ENCODE measurements at places on chromosomes 16 and 17.

GRCh38 chr16:87303431-87303930 is 13.7 kb downstream of the C16orf95 start:
- no peak for DNase-seq

- no peak for DNase-seq
Observed at GRCh38 chr17:28405632-28406472, at the start of gene SLC46A1. SLC46A1 (minus strand) TSS chr17:28406212; CDS start chr17:28406114, 98 bp downstream.

DNA sequence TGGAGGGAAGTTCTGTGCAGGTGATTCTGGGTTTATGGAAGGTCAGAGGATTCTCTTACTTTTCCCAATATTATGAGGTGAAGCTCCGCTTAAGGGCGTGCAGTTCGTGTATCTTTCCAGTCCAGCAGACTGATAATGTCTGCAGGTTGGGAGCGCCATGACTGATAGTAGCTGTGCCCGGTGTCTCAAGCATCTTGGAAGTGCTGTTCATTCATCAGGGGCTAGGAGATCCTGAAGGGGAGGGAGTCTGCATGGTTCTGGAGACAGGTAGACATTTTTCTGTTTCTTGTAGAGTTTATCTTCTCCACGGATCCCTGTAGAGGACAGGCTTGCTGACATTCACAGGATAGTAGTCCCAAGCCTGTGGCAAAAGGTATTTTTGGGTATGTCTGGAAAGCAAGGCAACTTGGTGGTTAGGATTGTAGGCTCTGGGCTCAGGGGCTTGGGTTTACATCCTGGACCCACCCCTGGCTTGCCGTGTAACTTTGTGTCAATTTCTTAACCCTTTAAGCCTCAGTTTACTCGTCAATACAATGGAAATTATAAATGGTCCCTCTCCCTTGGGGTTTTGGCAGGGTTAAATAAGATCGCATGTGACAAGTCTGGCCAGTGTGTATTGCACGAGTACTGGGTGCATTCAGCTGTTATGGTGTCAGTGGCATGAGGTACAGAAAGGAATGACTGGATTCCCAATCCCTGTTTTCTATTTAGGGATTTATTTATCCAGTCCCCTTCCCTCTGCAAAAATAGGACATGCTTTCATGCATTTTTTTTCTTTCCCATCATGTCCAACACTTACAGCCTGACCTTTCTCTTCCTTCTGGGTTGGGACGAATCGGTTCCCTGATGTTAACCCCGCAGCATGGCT is 8.2 kb downstream of the HLF start:
- DNase-seq: no peak

DNA sequence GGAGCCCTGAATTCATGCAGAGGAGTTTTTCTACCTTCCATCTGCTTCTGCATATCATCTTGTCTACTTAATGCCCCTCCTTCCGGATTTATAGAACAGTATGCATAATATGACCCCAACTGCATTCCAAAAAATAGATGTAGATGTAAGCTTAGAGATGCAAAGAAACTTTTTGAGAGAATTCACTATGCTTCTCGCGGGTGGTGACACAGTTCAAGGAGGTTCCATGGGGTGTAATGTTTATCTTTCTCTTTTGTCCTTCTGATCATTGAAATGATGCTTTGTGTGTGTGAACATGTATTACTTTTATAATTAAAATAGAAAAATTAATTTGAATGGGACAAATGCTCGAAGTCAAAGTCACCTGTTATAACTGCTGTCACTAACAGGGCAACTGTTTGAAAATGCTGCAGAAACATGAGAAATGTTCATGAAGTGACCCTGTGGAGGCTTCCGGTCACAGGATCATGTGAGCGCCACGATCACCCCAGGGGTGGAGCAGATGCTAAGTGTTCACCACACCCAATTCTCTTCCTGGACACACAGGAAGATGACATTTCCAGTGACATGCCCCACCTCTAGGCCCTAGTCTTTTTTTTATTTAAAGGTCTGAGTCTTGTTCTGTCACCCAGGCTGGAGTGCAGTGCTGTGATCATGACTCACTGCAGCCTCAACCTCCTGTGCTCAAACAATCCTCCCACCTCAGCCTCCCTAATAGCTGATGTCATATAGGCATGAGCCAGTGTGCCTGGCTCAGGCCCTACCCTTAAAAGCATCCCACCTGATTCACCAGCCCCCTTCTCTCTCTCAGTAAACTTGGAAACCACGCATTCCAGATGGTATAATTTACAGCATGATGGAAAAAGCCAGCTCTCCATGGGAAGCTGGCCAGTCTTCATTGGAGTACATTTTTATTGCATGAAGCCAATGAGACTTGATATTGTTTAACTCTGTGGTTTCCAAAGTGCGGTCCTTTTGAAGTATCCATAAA is 21.0 kb upstream of the AGRP start:
- DNase-seq: no peak

DNA sequence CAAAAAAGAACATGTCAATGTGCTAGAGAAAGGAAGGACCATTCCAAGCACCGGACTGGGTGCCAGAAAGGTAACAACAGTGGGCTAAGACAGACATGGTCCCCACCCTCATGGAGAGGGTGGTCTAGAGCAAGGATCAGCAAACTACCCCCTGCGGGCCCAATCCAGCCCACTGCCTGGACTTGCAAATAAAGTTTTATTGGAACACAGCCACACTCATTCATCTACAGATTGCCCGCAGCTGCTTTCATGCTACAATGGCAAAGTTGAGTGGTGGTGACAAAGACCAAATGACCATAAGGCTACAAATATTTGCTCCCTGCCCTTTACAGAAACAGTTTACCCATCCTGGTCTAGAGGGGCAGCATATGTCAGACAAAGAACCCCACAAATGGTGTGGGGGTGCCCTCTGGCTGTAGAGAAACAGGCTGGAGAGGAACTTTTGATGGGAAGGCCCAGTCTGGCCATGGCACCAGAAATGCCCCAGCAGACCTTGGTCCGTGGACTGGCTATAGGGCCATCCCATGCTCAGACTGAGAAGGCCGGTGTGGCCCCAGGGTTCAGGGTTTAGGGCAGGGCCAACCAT is 15.2 kb downstream of the CDH5 start:
- no peak for DNase-seq

- DNase-seq: no peak
Observed at GRCh38 chr17:5508810-5509209, 22.4 kb downstream of the MIS12 start.

- DNase-seq: no peak
Observed at GRCh38 chr16:86294535-86295196, 215.7 kb upstream of the FOXF1 start.

GRCh38 chr17:77286391-77286640 is 145.5 kb downstream of the SEC14L1 start:
- DNase-seq: no peak

- DNase-seq: no peak
Observed at GRCh38 chr16:14289692-14290340, 218.7 kb downstream of the MRTFB start.

GRCh38 chr16:56298948-56299596 is 107.8 kb downstream of the GNAO1 start:
- DNase-seq: no peak

DNA sequence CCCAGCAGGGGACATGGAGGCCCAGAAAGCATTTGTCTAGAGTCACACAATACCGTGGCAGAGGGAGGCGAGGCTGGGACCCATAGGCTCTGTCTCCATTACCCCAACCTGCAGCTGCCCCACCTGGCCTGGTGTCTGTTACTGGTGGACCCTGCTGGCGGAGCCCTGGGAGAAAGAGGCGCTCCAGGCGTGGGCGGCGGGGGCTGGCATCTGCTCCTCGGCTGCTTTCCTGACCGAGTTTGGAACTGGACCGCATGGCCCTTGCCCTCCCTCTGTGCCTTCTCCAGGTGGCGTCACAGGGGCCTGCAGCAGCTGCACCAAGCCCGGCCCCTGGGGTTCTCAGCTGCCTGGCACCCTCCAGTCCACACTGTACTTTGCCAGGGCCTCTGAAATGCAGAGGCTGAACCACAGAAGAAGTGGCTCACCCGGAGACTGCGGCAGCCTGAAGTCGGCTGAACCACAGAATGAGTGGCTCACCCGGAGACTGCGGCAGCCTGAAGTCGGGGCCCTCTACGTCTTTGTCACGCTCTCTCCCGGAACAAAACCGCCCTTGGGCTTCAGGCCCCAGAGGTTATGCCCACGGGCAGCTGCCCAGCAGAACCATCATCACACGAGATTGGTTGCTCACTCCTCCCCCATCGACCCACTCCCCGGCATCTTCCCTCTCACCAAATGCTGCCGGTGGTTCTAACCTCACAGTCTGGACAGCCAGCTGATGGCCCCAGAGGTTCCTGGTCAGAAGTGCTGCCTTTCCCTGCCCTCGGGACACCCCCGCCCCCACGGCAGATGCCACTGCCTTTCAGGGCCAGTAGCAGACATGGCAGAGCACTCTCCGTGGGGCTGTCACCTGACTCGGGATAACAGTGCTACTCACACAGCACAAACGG is 20.2 kb downstream of the CBFA2T3 start:
- no peak for DNase-seq

GRCh38 chr17:16935786-16936185 is 36.1 kb downstream of the TNFRSF13B start:
- DNase-seq: no peak

DNA sequence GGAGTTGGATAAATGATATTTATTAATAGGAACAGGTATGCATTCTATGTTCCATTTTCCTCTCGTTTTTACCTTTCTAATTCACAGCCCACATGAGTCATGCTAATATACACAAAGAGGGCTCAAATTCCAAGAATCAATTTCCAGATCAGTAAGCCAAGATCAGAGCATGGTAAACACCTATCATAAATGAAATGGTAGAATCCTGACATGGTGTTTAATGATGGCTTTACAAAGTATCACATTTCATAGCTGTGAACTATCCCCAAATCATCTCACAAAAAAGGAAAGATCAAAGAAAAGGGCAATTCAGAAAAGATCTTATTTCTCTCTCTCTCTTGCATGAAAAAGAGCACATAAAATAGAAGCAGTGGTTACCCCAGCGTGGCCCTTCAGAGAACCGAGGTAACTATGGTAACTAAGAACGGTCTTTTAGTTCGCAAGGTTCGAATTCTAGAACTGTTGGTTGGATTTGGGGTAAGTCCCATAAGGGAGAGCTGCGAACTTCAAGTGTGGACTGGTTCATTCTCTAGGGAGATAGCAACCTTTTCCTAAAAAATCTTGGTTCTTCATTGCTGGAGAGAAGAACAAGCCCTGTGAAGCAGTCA is 73.0 kb downstream of the MARCHF10 start:
- no peak for DNase-seq

DNA sequence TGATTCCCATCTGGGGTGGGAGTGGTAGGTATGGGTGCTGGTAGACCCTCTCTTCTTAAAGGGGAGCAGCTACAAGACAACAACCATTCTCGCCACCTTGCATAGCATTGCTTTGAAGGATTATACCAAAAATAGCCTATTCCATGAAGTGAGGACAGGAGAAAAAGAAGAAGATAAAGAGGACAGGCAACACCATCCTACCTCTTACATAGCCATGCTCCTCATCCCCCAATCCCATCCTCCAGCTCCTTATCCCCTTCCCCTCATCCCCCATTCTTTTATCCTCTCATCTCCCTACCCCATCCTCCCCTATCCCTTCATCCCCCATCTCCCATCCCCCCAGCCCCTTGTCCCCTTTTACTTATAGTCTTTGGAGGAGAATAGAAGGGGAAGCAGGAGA is 29.1 kb downstream of the CCDC182 start:
- DNase-seq: no peak

GRCh38 chr16:10189861-10190390 is 7.7 kb upstream of the GRIN2A start:
- DNase-seq: no peak

- DNase-seq: no peak
Observed at GRCh38 chr17:40355123-40355803, 9.3 kb downstream of the GJD3 start.

DNA sequence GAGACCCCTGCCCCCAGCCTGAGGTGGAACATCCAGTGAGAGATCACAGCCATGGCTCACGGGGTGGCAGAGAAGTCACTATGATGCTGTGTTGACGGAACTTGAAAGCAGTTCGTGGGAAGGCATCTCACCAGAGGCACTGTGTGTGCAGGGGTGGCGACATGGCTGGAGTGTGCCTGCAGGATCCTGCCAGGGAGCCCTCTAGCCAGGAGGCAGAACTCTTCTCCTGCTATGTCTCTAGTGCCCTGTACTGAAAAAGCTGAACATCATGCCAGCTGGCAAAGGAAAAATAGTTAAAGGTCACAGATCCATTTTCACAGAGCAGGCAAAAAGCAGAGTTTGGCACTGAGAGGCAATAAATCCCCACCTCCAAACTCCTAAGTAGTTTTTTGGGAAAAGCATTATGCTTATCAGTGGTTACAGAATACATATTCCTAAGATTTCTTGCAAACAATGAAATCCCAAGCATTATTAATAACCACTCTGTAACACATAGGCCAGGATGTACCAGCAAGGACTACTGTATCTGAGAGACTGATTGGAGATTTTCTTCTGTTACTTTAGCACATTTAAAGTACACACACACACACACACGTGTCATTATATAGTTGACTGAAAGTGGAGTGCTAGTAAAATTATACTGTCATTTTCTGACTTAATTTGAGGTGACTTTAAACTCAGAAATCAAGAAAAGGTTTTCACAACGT is 36.8 kb downstream of the TNRC6C start:
- no peak for DNase-seq

DNA sequence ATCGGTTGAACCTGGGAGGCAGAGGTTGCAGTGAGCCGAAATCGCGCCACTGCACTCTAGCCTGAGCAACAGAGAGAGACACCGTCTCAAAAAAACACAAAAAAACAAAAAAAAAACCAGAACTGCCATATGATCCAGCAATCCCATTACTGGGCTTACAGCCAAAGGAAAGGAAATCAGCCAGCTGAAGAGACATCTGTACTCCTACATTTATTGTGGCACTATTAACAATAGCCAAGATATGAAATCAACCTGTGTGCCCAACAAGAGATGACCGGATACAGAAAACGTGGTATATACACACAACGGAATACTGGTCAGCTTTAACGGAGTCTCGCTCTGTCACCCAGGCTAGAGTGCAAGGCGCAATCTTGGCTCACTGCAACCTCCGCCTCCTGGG is 14.6 kb downstream of the FANCA start:
- no peak for DNase-seq

GRCh38 chr16:81231014-81231413 is 7.5 kb upstream of the BCO1 start:
- no peak for DNase-seq

- DNase-seq: no peak
Observed at GRCh38 chr16:46729326-46729995, 18.7 kb downstream of the MYLK3 start.

DNA sequence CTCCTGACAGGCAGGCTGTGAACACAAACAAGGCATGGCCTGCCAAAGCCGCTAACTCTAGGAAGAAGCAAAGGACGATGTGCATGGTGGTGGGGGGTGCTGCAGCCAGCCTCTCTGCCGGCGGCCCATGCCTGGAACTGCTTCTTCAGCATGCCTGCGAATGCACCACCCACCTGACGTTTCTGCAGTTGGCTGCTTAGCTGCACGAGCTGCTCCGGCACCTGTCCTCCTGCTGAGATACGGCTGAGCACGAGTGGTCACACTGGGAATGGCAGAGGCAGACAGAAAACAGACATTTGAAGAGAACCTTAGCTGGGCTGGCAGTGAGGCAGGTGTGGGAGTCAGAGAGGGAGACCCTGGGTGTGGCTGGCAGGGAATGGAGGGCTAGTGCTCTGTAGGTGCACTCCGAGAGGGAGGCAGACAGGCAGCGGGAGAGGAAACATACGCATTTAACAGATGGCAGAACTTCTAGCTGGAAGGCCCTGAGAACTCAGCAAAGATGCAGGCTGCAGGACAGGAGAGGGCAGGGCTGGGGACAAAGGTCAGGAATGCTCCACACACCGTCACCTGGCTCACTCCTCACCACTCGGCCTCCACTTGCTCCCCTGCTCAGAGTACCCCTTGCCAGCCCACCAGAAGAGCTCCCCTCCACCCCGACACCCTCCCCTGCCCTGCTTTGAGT is 5.2 kb downstream of the FLCN start:
- no peak for DNase-seq

Measured in HS-5 (cell line).